ENCODE measurements at places on chromosomes 7 and 10.

DNA sequence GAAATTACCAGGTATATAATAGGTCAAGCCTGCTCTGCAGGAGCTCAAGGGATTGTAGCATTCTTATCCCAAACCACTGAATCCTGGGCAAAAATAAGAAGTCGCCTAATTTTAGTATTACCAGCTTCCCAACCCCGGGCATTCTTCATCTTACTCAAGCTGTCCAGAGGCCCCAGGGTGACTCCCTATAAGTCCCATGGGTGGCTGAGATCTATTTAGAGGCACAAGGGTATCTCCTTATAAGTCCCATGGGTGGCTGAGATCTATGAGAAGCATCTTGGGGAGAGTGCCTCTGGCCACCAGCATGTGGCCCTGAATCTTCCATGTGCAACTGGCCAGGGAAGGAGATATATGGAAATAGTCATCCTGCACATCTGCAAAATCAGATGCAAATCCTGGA is 38.9 kb downstream of the PRSS2 start:
- DNase-seq, result no peak

- peak; percentile 55 for DNase-seq
These were observed 235.0 kb upstream of the PLPP4 start for GRCh38 chr10:120221873-120222485.

GRCh38 chr7:25578991-25579777 is 350.9 kb upstream of the NPVF start:
- no peak for DNase-seq

DNA sequence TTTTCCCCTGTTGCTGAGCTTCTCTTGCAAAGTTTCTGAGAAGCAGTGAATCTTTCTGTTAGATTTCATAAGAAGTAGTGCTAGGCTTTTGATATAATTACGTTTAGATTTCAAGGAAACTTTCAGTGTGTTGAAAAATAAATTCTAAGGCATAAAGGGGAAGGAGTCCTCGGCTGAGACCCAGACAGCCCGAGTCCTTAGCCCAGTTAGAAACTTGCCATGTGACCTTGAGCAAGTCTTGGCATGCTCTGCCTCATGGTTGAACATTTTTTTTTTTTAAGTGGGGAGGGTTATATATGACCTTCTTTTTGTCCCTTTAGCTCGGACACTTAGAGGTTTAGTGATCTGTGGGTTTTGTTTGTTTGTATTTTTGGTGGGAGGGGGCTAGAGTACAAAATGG is 117.5 kb downstream of the TCF7L2 start:
- DNase-seq, result no peak

- peak; percentile 24 for DNase-seq
These were observed 797 bp upstream of the NKX2-3 start for GRCh38 chr10:99531696-99532593.

DNA sequence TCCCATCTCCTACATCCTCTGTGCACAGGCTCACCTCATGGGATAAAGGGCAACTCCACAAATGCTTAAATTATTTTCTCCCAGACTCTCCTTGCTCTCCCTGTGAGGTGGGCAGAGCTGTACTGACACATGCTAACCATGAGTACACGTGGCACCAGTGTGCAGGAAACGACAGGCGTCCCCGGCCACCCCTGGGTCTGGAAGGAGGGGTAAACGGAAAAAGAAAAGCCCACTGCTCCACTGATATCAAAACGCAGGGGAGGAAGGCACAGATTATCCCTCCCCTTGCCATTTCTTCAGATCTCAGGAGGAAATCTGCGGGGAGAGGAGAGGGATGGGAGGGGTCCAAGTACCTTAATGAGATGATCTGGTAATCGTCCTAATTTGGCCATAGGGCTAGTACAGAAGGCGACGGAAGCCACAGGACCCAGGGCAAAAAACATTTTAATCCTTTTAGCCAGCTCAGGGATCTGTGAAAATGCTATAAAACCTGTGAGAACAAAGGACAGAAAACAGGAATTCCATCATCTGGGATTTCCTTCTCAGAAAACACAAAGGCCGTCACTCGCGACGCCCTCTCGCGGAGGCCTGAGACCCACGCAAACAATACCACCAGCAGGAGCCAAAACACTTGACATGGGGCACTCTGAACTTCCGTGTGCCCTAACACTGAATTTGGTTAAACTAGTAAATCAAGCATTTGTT is 17.8 kb upstream of the CH25H start:
- no peak for DNase-seq

GRCh38 chr7:113945018-113945938 is 26.5 kb upstream of the PPP1R3A start:
- no peak for DNase-seq

- DNase-seq, result no peak
These were observed 108.5 kb downstream of the PTPRN2 start for GRCh38 chr7:158479021-158479663.

- peak; percentile 27 for DNase-seq
These were observed 115.0 kb downstream of the CHCHD3 start for GRCh38 chr7:132966754-132967469.

DNA sequence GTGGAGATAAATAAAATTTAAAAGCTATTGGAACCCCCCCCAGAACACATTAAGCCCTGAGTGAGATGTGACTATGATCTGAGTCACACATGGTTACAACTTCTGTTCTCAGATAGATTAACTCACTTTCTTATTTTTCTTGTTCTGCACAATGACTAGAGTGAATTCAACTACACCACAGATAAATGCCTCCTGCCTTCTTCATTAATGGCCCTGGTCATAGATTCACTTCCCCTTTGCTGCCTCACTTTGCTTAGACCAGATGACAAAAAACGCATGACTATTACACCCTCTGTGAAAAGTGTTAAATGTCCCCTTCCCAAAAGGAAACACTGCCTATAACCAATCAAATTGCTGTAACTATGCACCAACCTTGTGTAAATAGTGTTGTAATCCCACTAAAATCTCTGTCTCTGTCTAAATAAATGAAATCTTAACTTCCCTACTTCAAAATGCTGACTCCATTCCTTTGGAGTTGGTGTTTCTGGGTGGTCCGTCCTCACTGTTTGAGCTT is 49.4 kb downstream of the AKR1D1 start:
- peak; percentile 38 for DNase-seq

GRCh38 chr10:91307489-91307888 is 87.0 kb downstream of the PCGF5 start:
- no peak for DNase-seq

- no peak for DNase-seq
These were observed 51.6 kb downstream of the SLIT1 start for GRCh38 chr10:97134110-97134509.

DNA sequence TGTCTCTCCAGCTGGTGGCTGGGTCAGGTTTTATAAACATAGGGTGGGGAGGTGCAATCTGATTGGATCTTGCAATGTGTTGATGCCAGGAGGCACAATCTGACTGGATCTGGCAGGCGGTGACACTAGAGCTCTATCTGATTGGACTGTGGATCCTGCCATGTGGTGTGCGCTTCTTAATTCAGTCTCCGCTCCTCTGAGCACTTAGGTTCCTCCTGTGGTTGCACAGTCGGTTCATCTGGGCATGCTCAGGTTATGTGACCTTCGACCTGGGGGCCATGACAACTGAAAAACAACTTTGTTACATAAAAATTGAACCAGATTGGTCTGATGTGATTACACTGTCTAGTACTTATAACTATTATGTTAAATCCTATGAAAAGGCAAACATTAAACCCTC is 127.1 kb upstream of the SVIL start:
- DNase-seq, result no peak

- no peak for DNase-seq
These were observed at the start of gene ITGA8 for GRCh38 chr10:15719899-15720634. Gene ITGA8 (minus strand): TSS chr10:15719922. CDS start chr10:15719771, 151 bp downstream.
